Stimulated activated naive CD4-positive, alpha-beta T cell (primary cell): ENCODE measurements at places on chromosomes 2 and 18.

DNA sequence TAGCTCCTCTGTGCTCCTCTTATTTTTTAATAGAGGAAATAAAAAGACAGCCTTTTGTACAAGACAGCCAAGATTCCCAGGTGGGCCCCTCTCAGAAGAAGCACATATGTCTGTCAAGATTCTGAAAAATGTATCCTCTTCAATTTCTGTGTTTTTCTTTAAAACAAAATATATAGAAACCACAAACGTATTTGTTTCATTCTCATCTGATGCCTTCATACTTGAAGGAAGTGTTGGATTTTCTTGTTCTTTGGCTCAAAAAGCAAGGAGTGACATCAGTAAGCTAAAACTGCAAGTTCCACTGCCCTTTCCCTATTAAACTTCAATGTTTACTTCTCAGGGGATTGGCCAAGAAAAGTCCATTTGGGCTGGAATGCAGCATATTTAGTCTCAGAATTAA lies 193.8 kb upstream of the OSR1 start:
- DNase-seq = no peak

DNA sequence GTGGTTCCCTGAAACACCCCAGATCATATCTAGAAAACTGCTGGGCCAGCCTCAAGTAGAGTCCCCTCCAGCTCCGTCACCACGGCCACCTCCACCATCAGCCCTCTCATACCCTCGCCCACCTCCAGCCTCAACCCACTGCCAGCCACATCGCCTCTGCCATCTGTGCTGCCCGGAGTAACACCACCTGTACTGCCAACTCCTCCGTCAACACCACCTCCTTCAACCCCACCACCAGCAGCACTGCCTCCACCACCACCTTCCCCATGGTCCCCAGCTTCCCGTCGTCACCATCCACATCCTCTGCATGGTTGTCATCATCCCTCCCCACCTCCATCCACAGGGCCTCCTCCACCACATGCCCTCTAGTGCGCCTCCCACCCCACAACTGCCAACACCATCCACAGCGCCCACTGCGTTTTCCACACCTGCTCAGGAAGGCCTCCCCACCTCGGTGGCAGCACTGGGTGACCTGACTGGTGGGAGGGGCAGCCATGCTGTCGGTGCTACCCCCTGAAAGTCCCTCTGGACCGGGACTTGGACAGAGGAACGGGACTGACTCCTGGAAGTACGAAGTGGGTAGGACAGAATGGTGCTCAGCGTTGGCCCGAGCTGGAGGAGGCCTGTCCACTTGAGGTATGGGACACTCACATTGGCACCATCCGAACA lies 1.6 kb downstream of the SNED1 start:
- DNase-seq = no peak

DNA sequence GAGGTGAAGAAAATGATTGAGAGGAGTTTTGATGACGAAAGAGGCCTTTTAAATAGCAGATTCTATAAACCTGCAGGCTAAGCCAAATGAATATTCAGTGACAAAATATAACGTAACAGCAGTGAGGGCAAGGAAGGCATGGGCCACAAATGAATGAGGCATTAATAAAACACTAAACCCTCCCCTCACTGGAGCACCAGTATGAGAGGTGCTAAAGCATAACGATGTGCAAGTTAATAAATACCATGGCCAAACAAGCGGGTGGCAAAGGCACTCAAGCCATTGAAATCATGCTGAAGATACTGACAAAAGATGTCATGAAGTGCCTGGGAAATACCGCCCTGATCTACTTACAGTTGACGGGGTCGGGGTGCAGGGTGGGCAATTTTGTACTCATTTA lies 30.2 kb upstream of the LONRF2 start:
- no peak for DNase-seq

GRCh38 chr2:130760754-130761751 lies 5.7 kb downstream of the AMER3 start:
- DNase-seq = no peak

DNA sequence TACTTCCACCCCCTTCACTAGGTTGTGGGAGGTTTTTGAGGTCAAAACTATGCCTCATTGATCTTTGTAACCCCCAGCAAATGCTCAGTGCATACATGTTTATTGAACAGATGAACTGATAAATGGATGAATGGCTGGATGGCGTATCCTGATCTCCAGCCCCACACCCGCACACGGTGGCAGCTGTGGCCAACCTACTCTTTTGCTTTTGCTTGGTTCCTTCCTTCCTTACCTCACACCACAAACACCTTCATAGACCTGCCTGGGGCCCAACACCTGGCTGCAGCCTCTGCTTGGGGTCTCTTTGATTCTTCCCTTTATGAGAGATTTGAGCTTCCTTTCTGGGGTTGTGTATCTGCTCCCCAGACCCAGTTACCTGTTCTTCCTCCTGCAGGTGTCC lies 25.9 kb downstream of the SPP2 start:
- no peak for DNase-seq

DNA sequence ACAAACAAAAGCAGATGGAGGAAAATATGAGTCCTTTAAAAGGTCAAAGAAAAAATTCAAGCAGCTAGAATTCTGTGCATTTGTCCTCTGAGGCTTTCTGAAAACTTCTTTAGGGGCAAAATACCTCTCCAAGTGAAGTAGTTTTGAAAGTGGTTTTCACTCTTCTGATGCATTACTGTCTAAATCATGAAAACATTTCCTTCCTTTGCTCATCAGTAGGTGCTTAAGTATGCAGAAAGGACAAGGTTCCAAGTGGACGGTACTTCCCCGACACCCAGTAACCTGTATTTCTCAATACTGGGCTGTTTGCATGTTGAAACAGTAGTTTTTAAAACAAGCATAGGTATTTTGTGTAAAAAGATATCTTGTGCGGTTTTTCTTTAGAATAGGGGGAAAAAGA lies 189.1 kb upstream of the ERBB4 start:
- no peak for DNase-seq

DNA sequence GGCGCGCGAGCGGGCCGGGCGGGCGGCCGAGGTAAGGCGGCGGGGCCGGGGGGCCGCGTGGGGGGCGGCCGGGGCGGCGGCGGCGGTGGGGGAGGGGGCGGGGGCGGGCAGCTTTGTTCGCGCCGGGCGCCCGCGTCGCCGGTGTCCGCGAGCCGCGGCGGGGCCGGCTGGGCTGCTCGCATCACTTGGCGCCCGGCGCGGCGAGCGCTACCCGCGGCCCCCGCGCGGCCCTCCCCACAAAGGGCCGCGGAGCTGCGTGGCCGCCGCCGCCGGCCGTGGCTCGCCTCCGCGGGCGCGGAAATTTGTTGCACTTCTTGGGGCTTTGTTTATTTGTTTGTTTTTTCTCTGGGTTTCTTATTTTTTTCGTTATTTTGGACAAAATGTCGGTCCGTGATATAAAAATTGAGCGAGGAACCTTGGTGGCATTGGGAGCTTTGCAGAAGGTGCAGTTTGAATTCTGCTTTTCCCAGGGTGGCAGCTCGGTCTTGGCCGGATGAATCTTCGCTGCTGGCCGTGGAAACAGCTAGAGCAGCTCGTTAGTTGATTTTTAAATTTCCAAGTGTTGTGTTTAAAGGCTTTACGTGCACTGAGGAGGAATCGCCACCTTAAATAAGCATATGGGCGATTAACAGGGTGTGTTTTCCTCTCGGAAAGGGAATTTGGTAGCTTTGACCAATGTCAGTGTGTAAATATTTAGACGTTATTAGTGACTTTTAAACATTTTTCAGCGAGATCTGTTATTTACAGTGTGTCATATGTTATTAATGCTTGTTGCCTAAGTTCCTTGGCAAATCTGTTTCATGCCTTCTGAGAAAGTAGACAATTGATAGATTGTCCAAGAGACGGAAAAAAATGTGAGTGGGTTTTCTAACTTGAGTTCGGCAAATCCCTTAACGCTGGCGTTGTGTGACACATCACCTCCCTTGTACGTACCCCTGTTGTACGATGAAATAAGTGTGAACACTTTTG lies 822 bp downstream of the UBE2E3 start:
- DNase-seq = no peak

DNA sequence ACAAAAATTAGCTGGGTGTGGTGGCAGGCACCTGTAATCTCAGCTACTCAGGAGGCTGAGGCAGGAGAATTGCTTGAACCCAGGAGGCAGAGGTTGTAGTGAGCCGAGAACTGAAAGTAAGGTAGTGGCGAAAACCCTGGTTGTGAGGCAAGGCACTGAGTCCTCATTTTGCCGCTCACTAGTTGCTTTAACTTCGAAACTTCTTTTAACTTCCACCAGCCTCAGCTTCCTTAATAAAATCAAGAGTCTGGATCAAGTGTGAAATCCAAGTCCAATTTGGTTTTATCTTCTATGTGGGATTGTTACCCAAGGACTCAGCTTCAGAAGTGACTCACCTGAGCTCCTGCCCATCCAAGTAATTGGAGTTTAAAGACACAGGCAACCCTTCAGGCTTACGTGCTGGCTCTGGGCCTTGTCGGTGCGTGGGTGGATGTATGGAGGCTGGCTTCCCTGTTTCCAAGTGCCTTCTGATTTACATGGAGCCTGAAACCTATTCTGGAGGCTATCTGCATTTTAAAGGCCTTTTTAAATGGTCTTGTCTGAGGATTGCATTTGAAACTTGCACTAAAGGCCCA lies 374.2 kb upstream of the ID2 start:
- DNase-seq = no peak

DNA sequence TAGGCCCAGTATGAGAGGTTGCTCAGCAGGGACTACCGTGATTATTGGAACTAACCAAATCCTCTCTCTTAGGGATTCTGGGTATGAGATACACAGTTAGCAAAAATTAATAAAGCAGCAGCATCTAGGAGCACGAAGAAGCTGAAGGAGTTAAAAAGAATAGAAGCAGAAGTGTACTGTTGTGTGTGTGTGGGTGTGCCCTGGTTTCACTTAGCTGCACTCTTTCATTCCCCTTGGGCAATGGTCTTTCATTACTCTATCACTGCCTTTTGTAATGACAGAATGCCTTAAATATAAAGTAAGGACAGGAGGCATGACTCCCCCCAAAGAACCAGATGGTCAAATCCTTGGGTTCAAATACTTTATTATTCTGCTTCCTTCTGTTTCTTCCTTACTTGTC lies 115.9 kb upstream of the CD302 start:
- no peak for DNase-seq

DNA sequence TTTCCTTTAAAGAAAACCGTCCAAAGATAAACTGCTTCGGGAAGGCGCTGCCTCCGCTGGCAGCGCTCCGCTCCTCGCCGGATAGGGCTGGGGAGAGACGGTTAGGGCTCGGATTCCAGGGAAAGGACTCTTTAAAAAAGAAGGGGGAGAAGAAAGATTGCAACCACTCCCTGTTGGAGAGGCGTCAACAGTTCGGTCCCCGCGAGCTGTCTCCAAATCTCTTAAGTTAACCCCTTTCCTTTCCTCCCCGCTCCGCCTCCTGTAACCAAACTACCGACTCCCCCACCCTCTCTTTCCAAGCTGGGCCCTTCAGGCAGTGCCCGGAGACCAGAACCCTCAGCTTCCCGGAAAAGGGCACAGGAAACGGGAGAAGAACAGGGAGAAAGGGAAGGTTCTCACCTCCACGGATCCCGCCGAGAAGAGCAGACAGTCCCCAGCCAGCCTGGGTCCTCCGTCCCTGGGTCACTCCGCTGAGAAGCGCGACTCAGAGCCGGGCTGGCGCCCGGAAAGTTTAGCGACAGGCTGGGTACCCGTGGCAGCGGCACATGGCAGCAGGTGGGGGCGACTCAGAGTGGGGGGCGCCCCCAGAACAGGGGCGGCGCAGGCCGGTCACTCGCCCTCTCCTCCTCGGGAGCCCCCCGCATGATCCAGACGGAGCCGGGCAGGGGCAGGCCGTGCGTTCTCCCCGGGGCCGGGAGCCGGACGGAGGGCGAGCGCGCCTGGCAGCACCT lies 675 bp downstream of the FZD5 start:
- no peak for DNase-seq

DNA sequence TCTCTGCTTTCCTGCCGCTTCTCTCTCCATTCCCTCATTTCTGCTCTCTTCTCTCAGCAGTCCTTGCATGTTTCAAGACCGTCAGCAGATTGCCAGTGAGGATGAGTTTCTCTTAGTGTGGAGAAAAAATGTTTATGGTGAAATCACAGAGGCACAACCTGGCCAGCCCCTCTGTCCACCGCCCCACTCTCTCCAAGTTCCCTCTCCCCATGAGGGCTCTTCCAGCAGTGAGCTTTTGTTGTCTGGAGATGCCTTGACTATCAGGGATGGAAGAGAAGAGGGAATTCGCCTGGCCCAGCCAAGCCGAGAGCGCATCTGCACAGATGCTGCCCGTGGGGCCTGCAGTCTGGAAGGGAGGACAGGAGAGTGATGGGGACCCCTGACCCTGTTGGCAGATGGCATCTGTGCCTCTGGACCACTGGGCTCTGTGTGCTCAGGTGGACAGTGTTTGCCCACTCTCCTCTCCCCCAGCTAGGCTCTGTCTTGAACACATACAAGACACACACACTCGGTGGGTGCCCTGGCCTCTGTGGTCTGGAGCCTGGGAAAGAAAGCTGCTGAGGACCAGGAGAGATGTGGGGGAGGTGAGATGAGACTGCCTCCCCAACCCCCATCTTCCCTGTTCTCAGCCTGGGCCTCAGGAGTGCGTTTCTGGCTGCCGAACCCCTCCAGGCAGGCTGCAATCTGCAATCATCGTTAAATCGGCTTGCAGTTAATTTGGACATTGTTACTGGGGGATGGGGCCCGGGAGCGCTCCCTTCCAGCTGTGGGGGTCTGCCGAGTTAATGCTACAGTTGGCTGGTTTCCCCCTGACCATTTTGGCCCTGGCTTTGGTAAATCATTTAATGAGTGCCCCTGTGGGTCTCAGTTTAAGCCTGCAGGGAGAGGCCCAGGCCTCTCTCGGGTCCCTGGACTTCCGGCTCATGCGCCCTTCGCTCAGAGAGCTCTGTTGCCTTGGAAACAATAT lies 4.5 kb downstream of the ITM2C start:
- DNase-seq = no peak

DNA sequence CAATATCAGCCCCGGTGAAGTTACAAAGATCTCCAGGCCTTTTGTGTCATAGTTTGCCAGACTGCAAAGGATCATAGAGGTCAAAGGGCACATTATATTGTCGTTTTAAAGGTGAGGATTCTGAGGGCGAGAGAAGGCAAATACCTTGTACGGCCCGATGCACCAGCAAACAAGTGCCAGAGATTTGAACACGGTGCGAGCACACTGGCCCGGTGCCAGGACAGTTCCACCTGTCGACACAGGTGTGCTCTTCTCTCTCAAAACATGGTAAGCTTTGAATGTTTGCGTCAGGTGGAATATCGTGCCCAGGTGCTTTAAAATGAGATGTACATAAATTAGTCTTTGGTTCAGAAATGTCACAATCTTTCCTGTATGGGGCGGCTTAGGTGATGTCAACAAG lies 776.1 kb upstream of the ID2 start:
- no peak for DNase-seq

GRCh38 chr18:68148863-68149262 lies 566.0 kb downstream of the TMX3 start:
- no peak for DNase-seq

GRCh38 chr2:49045083-49045482 lies 109.2 kb downstream of the FSHR start:
- no peak for DNase-seq
